ENCODE measurements at places on chromosomes 2 and 18. TPM values are rescaled to one million over a fixed set of nuclear protein-coding genes. Genes with fewer than 3 reads are reported as not detected.

Gene RPRM
- total RNA-seq: not detected

Gene CPLX4
- total RNA-seq: not detected

Gene PPP1R1C
- total RNA-seq: 1.8 TPM

Gene COQ10B
- 12.8 TPM for total RNA-seq

Gene TSN
- total RNA-seq: 38.7 TPM

DNA sequence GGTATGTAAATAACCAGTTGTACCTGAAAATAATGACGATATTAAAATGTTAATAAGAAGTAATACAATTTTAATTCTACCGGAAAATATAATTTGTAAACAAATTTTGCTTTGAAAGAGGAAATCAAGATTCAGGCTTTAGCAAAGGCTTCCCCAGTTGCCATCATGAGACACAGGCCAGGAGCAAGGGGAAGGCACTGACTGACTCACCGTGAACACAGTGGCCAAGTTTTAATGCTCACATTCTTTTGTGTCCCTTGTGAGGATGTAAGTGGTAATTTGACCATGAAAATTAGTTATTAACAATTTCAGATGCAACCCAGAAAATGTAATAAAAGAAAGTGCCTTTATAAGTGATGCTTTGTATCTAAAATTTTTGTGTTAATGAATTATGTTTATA lies 164.1 kb downstream of the GREB1L start:
- no peak for ATAC-seq

DNA sequence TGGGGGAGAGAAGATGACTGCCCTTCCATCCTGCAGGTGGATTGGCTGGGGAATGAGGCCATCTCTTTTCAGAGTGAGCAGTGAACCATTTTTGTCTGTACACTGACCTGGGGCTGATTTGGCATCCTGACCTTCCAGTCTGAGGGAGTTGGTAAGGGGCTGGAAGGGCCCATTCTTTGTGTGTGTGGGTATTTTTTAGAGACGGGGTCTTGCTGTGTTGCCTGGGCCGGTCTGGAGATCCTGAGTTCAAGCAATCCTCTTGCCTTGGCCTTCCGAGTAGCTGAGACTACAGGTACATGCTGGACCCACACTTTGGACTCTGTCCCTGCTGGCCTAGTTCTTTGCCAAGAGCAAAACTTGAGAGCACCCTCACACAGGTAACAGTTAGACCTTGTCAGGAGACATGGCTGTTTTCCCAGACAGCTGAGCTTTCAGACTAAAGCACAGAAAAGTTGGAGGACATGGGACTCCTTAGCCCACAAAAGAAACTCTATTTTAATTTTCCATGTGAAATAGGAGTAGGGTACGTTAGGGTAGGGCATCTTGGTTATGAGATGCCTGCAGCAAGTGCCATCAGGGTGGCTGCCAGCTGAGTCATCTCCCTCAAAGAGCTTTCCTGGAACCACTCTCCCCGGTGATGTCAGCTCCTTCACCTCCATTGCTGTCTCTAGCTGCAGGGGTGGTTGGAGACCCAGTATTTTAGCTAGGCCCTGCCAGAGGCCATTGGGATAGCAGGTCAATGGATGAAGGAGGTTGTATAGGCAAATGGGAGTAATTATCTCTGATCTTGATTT lies 60.7 kb downstream of the DGKD start:
- ATAC-seq: peak; percentile 59

GRCh38 chr2:193518041-193518817 lies 1323.5 kb upstream of the TMEFF2 start:
- no peak for ATAC-seq

- ATAC-seq: no peak
Measured at GRCh38 chr18:34358923-34359322, 134.2 kb upstream of the NOL4 start.

GRCh38 chr2:74130211-74130995 lies 17.3 kb downstream of the BOLA3 start:
- peak; percentile 55 for ATAC-seq

GRCh38 chr2:57432528-57432927 lies 614.1 kb upstream of the VRK2 start:
- no peak for ATAC-seq

- ATAC-seq: peak; percentile 52
Measured at GRCh38 chr2:223101340-223102039, 49.5 kb downstream of the KCNE4 start.

GRCh38 chr2:62343636-62344337 lies 147.9 kb downstream of the B3GNT2 start:
- ATAC-seq: peak; percentile 55

Data from esophagus mucosa (tissue), 1 donor.